Activated CD4-positive, alpha-beta T cell treated with anti-CD3 and anti-CD28 coated beads for 36 hours (primary cell): ENCODE measurements at places on chromosomes 3 and 15.
A peak's percentile ranks its signal among the peaks of the same experiment; 100 is the strongest.

GRCh38 chr3:17678116-17678741 lies 64.2 kb downstream of the TBC1D5 start:
- DNase-seq = peak; percentile 31

DNA sequence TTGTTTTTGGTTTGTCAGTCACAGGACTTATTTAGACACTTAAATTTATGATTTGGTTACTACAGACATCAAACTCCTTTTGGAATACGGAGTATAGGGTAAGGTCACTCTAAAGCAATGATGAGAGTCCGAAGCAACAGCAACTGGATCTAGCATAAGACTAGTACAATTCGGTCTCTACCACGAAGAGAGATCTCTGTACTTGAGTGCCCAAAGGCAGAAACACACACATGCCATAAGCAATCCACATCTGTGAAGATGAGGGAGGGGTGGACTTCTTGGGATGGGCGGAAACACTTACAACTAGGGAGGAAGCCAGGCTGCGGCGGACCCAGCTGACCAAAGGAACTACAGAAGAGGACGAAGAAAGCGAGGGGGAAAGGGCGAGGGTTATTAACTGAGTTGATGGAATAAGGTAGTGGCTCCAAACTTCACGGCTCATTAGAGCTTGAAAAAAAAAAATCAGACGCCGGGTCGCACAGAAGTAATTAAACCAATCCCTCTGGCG lies 595 bp downstream of the DPH6 start:
- DNase-seq = peak; percentile 36

GRCh38 chr15:90257776-90258175 lies 7.7 kb upstream of the NGRN start:
- no peak for DNase-seq

DNA sequence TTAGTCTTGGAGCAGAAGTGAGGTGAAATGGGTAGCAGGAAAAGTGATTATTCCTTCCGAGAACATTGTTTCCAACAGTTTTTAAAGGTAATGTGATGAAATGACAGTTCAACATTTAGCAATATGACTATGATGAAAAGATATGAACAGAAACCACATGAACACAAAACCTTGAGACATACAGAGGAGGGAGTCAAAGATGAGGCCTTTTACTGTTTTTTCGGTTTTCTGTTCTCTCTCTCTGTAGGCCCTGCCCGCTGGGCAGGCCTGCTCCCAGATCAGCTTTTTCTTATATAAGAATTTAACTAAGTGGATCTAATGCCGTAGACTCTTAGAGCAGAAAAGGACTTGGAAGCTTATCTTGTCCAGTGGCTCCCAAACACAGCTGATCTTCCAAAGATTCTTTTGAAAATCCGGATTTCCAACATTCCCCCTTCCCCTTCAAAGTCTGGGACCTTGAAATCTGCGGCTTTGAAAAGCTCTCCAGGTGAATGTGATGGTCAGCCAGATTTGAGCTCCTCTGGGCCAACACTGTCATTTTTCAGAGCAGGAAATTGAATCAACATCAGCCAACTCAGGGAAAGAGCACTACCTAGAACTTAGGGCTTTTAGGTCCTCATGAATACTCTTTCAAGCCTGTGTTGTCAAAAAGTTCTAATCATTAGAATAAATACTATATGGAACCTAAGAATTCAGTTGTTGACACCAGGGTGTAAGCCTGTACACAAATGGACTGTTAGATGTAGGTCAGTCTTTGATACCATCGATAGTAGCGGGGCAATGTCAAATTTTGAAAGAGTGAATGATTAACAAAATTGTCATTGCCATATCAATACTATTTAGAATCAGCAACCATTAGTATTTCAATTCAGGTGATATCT lies 372.7 kb downstream of the SHQ1 start:
- DNase-seq = peak; percentile 19

GRCh38 chr3:59862686-59863085 lies 812.9 kb upstream of the CFAP20DC start:
- no peak for DNase-seq

DNA sequence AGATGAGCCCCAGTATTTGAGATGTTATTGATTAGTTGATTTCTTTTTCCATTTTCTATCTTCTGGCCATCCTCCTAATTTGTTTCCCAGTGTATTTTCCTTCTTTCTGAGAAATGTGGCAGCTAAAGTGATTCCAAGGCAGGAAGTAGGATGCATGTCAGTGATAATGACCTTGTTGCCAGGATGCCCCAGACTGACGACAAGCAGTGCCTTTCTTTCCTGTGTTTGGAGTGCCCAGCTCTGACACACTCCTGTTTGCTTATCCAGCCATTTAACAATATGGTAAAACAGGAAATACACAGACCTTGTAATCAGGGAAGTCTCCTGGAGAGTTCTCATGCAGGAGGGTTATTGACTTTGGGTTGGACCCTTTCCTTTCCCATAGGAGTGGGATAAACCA lies 20.4 kb downstream of the TMOD2 start:
- DNase-seq = no peak

GRCh38 chr15:80551348-80551747 lies 143.8 kb upstream of the ABHD17C start:
- DNase-seq = no peak

- DNase-seq = no peak
Observed at GRCh38 chr3:111368056-111368455, 173.9 kb upstream of the CD96 start.

- DNase-seq = no peak
Observed at GRCh38 chr15:58495891-58496408, 64.2 kb downstream of the LIPC start.

DNA sequence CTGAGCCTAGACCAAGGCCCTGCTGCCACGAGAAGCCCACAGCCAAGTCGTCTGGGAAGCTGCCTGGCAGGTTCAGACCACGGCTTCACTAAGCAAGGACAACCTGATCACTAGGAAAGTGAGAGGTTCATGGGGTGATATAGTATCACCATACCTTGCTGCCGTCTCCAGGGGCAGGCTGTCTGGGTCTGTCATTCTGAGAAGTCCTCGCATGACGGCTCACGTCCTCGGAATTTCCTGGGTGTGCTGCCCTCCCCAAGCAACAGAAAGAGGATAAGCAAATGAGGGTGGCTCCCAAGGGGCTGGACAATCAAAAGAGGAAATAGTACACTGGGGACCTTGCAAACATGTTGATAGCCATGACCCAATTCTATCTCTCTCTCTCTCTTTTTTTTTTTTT lies 207.4 kb upstream of the IGF1R start:
- no peak for DNase-seq

- DNase-seq = no peak
Observed at GRCh38 chr15:93707751-93708150, 523.6 kb upstream of the MCTP2 start.

- DNase-seq = no peak
Observed at GRCh38 chr3:13525827-13526625, 22.9 kb upstream of the FBLN2 start.

DNA sequence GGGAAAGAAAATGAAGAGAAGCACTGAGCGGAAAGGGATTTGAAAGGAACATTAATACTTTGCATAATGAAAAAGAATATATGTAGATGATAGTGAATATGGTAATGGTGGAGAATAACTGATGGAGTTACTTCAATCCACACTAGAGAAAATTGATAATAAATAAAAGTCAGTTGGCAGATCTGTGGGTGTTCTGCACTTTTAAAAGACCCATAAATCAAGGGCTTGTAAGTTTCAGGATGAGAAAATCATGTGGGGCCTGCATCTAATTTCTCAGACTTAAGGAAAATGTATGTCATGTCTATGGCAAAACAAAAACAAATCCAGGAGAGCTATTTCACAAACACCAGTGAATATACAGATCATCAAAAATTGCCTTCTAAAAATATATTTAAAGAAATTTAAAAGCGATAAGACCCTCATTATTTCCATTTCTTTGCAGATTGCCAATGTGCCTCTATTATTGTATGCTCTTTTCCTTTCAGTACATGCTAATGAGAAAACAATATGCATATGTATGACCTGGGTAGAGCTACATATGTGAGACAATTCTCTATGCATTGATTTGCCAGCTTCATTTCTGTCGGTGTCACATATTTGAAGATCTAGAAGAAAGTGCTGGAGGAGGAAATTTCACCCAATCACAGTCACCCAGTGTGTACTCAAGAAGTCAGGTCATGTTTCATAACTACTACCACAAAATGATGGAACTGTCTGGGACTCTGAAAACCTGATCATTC lies 269.9 kb upstream of the PDZRN3 start:
- no peak for DNase-seq

GRCh38 chr3:127165036-127165435 lies 27.9 kb upstream of the PRR23E start:
- no peak for DNase-seq

- no peak for DNase-seq
Observed at GRCh38 chr3:196634224-196634623, 5.3 kb upstream of the NRROS start.

DNA sequence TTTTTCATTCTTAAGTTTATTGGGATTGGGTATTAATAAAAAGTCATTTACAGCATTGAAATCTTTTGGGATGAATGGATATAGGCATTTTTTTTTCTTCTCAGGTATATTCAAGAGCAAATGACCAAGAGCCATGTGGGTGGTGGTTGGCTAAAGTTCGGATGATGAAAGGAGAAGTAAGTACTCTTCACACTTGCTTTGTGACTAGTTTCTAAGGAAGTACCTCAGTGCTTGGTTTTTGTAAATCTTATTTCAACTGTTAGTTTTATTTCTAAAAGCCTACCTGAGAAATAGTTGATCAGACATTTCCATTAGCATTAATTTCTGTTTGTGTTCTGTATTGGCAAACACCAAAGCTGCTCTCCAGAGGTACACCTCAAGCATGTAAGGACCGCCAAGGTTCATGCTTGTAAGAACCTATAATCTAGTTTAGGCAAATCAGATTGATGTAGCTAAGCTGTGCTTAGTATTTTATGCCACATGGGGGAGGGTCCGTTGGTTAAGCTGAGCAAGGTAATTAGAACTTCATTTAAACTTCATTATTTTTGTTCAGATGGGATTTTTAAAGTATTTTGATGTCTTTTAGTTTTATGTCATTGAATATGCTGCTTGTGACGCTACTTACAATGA lies 35.4 kb downstream of the FXR1 start:
- no peak for DNase-seq

GRCh38 chr15:72092006-72092405 lies 25.9 kb downstream of the MYO9A start:
- DNase-seq = no peak

- peak; percentile 92 for DNase-seq
Observed at GRCh38 chr3:44729384-44729910, at the start of gene ZNF501. ZNF501 (plus strand) TSS chr3:44729635; CDS start chr3:44734422, 4,787 bp downstream.

GRCh38 chr3:88013592-88013991 lies 45.2 kb downstream of the CGGBP1 start:
- no peak for DNase-seq

DNA sequence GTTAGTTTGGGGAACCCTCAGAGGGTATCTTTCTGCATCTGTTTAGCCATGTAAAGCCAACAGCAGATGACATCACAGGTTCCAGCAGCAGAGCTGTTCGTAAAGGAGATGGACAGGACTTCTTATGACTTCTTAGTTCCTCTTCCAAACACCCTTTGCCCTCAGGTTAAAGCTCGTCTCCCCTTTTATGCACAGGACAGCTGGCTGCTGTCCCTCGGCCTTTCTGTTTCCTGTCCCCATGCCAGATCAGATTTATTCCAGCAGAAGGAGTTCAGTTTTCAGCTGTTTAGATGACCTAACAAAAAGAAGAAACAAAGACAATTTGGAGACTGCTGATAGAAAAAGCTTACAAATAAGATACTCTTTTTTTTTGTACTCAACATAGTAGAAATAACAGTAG lies 45.1 kb downstream of the SEC22A start:
- no peak for DNase-seq

DNA sequence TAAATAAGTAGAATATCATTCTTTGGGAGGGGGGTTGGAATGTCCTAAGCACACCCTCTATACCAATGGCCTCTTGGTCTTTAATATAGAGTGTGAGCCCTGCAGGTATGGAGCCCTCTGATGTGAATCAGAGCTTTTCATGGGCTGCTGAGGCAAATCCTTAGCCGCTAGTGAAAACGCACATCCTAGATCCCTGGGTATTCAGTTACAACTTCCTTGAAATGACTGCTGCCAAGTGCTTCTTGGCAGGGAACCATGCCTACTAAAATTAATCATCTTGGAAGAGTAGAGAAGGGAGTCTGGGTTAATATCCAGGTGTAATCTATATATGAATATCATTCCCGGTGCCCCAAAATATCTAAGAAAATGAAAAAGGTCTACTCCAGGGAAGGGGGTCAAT lies 109.1 kb downstream of the POLQ start:
- no peak for DNase-seq

- no peak for DNase-seq
Observed at GRCh38 chr3:178947738-178948137, 123.9 kb downstream of the ZMAT3 start.

DNA sequence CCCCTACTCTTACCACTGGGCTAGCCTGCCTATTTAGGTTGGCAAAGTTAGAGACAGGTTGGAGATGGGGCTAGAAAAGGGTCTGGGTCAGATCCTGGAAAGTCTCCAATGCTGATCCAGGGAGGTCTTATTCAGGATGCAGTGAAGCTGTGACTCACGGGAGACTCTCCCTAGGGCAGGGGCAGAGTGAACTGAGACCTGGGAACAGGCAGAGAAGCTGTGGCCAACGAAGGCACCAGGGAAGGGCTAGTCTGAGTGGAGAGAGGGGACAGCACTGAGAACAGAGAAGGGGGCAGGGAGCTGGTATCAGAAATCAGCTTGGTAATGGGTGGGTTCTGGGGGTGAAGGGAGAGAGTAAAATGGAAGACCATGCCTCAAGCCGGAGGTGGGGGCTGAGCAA lies 2.2 kb downstream of the LTF start:
- no peak for DNase-seq

- DNase-seq = peak; percentile 17
Observed at GRCh38 chr15:66704019-66704802, 2.2 kb downstream of the SMAD6 start.

- peak; percentile 93 for DNase-seq
Observed at GRCh38 chr15:78241017-78241416, 6.7 kb upstream of the ACSBG1 start.
